ENCODE measurements at places on chromosomes 4 and X.

GRCh38 chrX:966396-967070, 245.9 kb downstream of the CRLF2 start:
- no peak for DNase-seq

DNA sequence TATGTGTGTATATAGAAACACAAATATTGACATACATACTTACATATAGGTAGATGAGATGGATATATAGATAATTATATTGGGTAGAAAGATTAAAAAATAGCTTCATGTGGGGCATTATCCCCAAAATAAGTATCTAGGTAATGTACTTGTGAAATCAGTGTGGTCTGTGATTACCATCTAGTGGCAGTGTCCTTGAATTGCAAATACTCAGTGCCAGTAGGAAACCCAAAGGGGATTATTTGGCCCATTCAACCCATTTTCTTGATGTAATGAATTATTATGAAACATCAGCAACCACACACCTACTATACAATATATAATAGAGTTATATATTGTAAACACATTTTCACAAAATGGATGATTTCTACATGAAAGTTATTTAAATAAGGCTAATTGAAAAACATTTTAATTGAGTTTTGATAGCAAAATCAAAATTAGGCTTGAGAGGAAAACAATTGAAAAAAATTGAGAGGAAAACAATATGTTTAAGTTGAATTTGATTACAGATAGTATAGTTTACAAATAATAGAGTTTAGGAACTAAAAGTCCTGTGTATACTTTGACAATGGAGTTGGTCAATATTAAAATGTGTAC, 389.4 kb downstream of the GALNTL6 start:
- no peak for DNase-seq

DNA sequence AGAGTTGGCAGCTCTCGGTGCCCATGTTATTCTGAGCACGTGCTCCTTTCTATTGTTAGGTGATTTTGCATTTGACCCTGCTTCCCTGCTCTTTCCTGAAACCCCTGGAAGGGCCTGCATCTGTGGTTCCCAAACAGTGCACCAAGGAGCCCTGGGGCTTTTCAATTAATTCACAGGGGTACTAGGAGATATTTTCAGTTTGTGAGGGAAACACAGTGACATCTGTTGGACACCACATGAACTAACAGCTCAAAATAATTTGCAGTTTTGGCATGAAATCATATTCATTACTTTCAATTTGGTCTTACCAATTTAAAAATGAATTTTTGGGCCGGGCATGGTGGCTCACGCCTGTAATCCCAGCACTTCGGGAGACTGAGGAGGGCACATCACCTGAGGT, 156.6 kb downstream of the GATB start:
- peak; percentile 6 for DNase-seq

GRCh38 chr4:84915396-84915780, 51.1 kb downstream of the WDFY3 start:
- no peak for DNase-seq

- DNase-seq, result no peak
Observed at GRCh38 chrX:40470830-40471429, 109.8 kb upstream of the ATP6AP2 start.

Data from dermis microvascular lymphatic vessel endothelial cell (primary cell).